ENCODE measurements at places on chromosomes 6 and 20.

DNA sequence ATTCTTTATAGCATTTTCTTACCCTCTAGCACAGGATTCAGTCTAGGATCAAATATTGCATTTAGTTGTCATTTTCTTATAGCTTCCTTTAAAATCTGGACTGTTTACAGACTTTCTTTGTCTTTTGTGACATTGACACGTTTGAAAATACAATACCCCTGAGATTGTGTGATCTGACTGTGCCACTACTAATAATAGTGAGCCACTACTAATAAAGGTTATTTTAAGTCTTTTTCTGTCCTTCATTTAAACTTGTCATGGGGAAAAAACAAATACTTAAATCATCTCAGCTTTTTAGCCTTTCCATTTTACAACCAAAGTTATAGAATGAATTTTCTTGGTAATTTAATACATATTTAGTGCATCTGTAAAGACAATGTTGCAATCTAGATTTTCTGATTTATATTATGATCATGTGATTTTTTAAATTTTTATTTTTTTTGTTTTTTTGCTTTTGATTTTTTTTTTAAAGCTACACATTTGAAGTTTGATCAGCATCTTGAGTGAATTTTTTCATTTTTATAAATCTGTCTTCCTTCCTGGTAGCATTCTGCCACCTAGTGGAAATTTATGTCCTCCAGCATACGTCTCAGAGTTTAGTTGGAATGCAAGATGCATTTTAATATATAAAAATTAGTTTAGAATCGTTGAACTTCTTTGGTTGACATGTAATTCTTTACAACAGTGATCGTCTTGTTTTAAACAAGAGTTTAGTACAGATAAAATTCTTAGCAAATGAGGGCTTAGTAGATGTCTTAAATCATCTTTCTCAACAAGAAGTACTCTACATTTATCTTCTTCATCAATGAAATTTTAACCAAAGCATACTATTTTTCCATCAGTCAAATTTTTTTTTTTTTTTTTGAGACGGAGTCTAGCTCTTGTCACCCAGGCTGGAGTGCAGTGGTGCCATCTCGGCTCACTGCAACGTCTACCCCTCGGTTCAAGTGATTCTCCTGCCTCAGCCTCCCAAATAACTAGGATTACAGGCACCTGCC is 119.4 kb downstream of the NCOA3 start:
- DNase-seq = peak; percentile 41

- no peak for DNase-seq
Observed at GRCh38 chr20:61805781-61806180, 259.9 kb downstream of the TAF4 start.

DNA sequence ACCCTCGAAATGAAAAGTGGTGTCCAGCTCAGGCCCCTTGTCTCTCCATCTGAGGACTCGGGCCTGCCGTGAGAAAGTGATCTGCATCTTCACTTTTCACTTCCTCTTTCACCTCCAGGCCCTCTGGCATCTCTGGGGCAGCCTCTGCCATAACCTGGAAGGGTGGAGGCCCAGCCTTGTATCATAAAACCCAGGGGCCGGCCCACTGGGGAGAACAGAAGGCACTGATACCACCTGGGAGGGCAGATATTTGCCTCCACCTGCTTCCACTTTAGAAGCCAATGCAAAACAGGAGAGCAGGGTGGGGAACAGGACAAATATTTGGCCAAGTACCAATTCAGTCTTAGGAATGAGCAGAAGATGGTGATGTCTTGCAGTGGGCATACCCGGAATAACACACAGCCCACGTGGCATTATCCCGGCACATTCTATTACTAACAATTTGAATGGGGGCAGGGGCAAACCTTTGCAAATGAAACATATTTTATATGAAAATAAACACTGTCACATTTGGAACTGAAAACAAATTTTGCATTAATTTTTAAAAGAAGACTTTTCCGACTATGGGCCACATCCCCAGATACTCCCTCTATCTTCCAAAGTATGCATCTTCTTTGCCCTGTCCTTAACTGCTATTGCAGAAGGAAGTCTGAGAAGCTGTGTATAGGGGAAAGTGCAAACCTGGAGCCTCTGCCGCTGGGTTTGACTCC is 69.2 kb upstream of the TBC1D7 start:
- DNase-seq = no peak

DNA sequence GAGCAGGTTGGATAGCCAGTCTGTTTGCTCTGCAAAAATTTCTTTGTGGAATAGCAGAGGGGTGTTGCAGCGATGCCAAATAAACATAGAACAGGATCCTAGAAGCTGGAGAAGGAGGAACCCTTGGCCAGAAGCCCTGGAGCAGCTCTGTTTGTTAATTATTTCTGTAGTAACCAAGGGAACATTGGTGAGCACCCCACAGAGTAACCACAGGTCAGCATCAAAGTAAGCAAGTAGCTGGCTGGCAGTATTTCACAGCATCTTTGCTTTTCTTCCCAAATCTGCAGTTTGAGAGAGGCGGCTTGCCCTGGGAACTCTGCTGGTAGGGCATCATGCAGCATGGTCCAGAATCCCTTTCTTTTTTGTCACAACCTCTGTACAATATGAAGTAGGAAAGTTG is 12.7 kb upstream of the APMAP start:
- DNase-seq = no peak

GRCh38 chr6:5314191-5314865 is 53.0 kb downstream of the FARS2 start:
- DNase-seq = no peak

GRCh38 chr6:12569646-12570045 is 146.9 kb upstream of the PHACTR1 start:
- no peak for DNase-seq

GRCh38 chr20:571754-572441 is 28.3 kb upstream of the CSNK2A1 start:
- peak; percentile 52 for DNase-seq

DNA sequence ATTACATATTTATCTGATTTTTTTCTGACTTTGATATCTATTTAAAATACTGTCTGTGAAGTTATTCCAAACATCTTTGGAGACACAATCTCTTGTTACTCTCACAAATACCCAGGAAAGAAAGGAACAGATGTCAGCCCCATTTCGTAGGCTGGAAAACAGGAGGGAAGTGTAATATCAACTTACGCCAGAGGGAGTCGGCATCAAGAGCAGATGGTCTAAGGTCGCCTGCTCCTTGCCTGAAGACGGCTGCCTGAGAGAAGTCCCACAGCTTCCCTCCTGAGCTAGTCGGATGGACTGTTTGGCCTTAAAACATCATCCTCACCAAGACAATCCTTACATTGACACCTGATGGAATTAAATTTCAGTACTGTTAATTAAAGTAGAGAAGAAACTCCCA is 13.4 kb downstream of the CST7 start:
- DNase-seq = no peak

- DNase-seq = peak; percentile 66
Observed at GRCh38 chr20:49132995-49133478, 55.1 kb downstream of the STAU1 start.

GRCh38 chr6:126054258-126054702 is 67.9 kb downstream of the TRMT11 start:
- DNase-seq = no peak

DNA sequence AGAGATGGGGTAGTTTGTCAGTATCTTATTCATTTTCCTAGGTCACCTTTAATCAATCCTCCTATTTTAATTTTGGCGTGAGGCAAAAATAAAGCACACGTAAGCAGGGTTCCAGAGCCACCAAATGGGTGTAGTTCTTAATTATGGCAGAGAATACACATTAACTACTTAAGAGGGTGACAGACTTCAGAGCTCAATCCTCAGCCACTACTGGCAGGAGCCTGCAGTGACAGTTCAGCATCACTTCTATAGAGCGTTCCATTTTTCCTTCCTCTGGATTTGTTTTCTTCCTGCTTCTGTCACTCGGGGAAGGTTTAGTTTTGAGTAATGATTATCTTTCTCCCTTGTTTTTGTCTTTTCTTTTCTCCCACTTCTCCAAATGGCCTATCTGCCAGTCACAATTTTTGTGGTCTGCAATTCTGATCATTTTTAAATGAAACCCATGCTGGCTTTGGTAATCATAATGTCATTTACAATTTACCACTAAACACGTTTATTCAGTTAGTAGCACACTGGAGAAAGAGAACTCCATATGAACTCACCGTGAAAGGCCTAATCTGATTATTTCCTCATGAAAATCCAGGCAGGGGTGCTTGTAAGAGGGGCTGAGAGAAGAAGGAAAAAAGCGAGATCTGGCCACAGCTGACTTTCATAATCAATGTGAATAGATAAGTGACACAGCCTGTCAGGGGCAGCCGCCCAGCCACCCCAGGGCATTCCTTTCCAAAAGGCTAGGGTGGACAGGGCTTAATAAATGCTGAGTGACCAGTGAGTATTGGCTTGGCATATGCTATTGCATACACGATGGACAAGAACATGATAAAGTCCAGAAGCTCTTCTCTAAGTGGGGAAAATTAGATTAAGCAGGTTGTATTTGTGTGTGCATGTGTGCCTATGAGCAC is 412.1 kb downstream of the PKHD1 start:
- no peak for DNase-seq
